ENCODE measurements at places on chromosomes 7 and 10.

DNA sequence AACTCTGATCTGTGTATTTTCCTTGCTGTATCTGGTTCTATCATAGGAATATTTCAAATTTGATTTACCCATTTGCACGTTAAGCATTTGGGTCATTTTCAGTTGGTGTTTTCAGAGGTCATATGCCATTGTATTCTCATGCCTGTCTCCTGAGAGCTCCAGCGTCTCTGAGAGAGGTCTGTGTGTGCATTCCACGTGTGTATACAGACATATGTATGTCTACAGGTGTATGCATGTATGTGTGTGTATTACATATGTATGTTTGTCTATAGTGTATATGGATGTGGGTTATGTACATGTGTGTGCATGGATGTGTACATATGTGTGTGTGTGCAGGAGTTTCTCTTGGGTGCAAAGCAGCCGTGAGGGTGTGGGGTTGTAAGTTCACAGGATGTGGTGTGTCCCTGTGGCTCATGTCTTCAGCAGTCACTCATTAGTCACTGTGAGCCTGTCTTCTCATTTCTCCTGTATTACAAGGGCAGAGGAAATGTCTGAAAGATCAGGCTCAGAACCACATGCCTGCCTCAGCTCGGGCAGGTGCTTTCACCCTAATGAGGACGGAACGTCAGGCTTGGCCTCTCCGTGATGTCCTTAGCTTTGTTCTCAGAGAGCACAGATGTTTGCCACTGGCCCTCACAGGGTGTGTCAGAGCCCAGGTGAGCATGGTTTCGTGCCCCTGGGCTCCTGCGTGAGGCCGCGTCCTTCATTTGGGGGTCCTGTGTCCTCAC, 101.6 kb downstream of the NKX6-2 start:
- peak; percentile 19 for DNase-seq

GRCh38 chr10:123404357-123404756, 250.2 kb downstream of the BUB3 start:
- no peak for DNase-seq

- no peak for DNase-seq
Measured at GRCh38 chr7:82275342-82275741, 168.2 kb downstream of the CACNA2D1 start.

DNA sequence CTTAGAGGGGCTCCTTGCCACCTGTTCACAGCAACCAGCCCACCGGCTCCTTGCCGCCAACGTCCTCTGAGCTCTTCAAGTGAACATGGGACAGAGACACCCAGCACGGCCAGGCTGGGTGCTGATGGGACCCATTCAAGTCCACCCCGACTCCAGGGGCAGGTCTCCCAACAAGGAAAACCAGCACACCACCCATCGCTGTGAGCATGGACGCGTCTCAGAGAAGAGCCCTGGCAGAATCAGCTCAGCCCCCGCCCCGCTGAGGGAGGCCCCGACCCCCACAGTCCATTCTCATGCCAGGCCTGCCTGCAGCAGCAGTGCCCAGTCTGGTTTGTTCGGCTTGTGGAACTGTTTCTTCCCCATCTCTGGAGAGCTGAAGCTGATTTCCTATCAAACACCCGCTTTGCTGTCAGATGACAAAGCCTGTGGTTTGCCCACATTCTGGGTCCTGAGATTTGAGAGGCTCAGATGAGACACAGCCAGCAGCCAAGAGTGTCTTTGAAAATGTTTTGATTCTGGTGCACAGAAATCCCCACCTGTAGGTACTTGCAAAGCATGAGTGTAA, 216.6 kb downstream of the ZMYND11 start:
- no peak for DNase-seq

DNA sequence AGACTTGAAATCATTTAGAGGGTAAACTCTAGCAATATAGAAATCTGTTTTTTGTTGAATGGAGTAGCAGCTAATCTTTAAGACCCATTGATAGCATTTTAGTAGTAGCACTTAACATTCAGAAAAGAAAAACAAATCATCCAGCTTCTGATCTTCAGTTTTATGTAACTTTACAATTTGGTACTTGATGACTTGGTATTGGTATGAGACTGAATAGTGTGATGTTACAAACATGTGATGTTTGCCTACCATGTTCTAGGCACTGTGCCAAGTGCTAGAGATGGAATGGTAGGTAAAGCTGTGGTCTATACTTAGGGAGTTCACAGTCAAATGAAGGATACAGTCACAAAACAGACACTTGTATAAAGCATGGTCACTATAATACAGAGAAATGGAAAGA, 21.3 kb downstream of the ZEB1 start:
- DNase-seq: no peak

DNA sequence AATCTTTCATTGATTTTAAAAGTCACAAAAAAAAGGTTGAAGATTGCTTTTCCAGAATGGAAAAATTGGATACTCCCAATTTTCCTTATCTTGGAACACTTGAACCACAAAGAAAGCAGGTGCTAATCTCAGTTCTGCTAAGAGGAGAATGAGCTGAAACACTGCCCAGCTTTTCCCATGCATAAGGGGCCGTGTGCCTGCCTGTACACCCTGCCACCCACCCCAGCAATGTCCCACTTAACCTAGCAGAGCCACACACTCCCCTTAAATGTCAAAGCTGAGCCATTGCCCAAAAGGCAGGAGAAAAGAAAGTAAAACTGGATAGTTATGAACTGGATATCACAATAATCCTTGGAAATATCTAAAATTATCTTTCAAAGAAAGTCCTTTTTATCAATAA, 13.4 kb downstream of the PDE1C start:
- DNase-seq: no peak

GRCh38 chr7:136148920-136149319, 171.8 kb upstream of the MTPN start:
- DNase-seq: no peak

GRCh38 chr10:105807935-105808587, 1167.0 kb downstream of the SORCS3 start:
- DNase-seq: no peak

- DNase-seq: no peak
Measured at GRCh38 chr7:30984359-30985107, 20.8 kb downstream of the GHRHR start.

GRCh38 chr10:106935978-106936451, 228.5 kb downstream of the SORCS1 start:
- no peak for DNase-seq

- DNase-seq: no peak
Measured at GRCh38 chr7:33814400-33814799, 90.9 kb upstream of the BMPER start.

DNA sequence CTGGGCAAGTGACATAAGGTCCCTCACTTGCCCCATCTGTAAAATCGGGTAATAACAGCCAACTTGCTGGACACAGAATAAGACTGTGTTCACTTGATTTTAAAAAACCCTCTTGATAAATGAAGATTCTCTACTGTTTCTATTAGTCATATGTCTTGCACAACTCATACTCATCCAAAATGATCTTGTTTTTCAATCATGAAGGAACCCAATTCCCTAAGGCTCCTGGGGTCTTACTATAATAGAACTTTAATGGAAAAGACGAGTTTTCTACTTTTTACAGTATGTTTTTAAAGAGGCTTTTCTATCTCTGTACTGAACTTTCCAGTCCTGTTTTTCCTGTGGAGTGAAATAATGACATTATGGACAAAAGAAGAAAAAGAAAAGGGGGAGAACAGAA, 103.8 kb downstream of the ARID5B start:
- no peak for DNase-seq
